ENCODE measurements at places on chromosomes 6 and 20.

DNA sequence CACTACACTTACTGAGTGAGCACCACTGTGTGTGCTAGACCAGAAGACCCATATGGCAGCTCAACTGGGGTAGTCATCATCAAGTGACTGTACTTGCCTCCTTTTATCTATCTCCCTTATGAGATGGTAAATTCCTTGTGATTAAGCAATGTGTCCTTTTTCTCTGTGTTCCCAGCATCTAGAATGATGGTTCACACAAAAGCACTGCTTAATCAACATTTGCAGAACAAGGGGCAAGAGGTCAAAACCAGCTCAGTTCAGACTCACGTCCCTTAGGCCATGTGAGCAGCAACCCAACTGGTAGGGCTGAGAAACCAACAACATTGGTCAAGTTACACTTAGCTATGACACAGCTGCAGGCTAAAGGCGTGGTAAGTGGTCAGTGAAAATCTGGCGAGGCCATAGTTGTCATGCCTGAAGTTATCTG lies 10.0 kb downstream of the TRAM2 start:
- DNase-seq, result no peak

- no peak for DNase-seq
These were observed 34.5 kb upstream of the TSHZ2 start for GRCh38 chr20:52937591-52938100.

- no peak for DNase-seq
These were observed 296.4 kb upstream of the CDH4 start for GRCh38 chr20:60955706-60956105.

DNA sequence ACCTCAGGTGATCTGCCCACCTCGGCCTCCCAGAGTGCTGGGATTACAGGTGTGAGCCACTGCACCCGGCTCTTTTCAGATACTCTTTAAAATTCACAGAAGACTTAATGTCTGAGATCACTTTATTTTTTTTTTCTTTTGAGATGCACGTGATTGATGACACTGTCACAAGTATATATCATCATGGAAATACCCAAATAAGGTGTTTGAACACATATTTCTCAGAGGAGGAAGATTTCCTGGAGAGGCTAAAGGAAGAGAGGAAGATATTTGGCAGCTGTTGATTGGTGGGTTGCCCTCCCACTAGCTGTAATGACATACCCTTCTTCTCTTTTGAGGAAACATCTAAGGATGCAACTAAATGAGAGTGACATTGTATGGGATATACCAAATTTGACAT lies 225.9 kb upstream of the CITED2 start:
- no peak for DNase-seq

- no peak for DNase-seq
These were observed 1.5 kb upstream of the ARID1B start for GRCh38 chr6:156775717-156776116.
